ENCODE measurements at places on chromosomes 5 and 9.

GRCh38 chr5:100758306-100758705 is 144.8 kb downstream of the ST8SIA4 start:
- DNase-seq = no peak

GRCh38 chr5:113147101-113147508 is 170.5 kb downstream of the DCP2 start:
- DNase-seq = no peak

GRCh38 chr9:92165484-92165883 is 50.3 kb upstream of the SPTLC1 start:
- no peak for DNase-seq

DNA sequence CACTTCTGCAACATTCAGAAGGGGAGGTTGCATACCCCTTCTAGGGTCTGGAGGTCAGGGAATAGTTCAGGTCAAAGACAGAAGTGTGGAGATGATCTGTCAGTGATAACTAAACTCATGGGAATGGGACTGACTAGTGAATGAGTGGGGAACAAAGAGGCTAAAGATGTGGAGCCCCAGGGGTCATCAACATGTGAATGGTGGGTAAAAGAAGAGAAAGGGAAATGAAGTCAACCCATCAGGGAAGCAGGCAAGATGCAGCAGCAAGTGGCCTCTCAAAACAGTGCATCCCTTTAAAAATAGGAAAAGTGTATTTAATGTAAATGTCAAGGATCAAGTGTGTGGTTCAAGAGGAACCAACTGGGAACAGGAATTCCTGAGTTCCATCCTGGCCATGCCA is 69.9 kb downstream of the PLPPR1 start:
- DNase-seq = no peak

GRCh38 chr9:127686461-127687393 is 20.1 kb upstream of the CFAP157 start:
- no peak for DNase-seq

DNA sequence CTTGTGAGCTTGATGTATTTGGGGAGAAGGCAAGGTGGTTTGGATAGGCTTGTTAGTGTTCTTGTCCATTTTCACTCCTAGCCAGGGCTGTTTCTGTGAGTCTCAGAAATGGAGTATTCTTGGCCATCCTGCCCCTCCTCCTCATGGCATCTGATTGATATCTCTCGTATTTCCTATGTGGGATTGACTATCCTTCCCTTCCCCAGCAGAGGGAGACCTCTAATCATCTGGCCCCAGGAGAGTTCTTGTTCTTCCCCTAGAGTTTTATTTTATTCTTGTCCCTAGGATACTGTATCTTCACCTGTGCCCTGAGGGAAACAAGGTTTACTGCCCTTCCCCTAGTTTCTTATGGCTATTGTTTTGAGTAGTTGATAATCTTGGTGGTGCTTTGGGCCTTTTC is 114.4 kb downstream of the VPS13A start:
- DNase-seq = no peak

DNA sequence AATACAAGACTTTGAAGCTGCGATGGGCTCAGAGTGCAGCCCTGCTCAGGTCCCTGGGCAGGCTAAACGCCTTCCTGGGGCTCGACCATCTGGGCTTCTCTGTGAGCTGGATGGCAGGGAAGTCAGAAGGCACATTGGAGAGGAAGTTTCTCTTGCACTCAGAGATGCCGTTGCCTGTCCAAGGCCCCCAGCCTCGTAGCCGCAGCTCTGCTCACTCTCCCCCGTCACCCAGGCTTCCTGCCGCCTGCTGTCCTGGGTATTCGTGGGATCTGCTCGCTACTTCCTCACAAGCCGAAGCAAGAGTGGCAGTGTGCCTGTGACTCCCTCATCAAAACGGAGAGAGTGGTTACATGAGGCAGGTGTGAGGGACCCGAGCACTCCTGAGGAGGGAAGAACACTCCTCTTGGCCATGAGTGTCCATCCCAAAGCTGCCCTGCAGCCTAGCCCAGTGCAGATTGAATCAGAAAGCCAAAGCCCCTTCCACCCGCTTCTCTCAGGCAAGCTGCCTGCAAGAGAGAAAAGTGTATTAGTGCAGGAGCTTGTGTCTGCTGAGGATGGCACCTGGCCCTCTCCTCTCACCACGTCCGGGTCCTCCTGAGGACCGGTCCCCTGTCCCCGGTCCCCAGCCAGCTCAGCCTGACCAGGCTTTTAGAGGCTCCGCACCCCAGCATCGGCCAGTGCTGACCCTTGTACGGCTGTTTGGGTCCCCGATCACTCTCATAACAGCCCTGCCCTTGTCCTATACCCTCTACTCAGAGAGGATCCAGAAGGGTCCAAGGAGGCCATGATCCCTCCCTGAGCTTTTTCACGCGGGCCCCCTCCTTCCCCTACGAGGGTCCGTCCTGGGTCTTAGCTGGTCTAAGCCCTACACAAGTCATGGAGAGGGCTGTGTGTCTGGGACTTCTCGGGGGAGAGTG is 7.3 kb downstream of the FCN2 start:
- no peak for DNase-seq

DNA sequence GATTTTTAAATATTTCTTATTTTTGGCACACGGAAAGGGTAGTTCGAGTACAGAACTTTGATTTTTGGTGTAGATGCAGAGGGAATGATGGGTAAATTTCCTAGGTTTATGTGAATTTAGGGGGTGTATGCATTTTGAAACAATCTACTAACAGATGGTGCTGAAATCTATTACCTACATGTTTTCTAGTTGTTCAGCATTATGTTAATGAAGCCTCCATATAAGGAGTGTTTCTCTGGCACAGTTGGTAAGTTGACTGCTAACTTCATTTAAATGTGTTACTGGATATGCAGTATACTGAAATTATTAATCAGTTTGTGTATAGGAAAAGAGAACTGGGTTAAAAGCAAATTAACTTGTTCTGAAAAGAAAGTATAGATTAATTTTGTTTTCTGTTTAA is 17.5 kb downstream of the SUB1 start:
- DNase-seq = no peak

GRCh38 chr9:137255448-137256114 is 454 bp downstream of the NELFB start:
- DNase-seq = no peak

GRCh38 chr9:97752274-97752673 is 55.1 kb upstream of the XPA start:
- DNase-seq = no peak

DNA sequence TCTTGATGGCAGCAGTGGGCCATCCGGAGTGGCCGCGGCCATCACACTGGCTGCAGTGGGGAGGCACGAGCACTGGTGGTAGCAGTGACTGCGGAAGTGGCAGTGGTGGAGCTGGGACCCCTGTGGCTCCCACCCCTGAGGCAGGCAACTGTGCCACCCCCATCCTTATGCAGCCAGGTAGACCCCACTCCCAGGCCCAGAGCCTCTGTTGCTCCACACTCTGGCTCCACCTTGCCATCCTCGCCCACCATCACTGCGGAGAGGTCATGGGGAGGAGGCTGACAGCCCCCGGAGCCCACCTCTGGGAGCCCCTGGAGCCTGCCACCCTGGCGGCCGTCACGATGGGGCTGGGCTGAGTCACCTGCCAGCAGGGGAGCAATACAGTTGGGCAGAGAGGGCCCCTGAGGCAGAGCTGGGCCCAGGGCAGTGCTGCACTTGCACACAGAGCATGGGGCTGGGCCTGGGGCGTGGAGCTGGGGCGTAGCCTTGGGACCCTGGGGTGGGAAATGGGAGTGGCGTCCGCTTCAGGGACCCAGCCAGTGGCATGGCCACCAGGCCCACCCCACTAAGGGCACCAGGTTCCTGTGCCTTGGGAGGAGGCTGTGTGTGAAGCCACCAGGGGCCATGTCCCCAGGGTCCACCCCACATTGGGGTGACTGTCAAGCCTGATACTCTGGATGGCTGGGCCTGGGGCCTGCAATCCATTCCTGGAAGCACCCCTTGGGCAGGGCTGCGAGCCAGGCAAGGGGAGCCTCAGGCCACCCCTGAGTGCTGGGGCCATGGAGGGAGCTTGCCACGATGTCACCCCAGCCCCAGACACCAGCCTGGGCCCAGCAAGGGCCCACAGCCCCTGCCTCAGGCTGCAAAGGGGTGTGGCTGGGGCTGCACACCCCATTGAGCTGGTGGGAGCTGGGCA is 7.7 kb downstream of the AMBP start:
- DNase-seq = no peak

- no peak for DNase-seq
Measured at GRCh38 chr9:130929571-130930038, 9.4 kb downstream of the FIBCD1 start.

- no peak for DNase-seq
Measured at GRCh38 chr5:146213210-146213826, 9.9 kb downstream of the RBM27 start.

DNA sequence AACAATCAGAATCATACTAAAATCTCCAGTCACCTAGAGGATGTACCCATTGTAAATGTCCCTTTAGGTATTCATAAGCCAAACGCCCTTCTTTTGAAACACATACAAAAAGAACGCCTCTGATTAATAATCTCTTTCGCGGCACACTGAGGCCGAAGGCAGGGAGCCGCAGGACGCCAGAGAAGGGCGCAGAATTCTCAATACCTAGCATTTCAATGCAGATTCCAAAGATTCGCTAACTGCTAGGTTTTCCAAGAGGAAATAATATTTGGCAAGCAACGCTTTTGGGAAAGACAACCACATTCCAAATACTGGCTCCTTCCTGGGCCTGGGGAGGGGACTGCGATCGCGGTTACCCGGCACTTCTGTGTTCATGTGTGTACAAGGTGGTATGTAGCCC is 203.3 kb downstream of the MEF2C start:
- no peak for DNase-seq

DNA sequence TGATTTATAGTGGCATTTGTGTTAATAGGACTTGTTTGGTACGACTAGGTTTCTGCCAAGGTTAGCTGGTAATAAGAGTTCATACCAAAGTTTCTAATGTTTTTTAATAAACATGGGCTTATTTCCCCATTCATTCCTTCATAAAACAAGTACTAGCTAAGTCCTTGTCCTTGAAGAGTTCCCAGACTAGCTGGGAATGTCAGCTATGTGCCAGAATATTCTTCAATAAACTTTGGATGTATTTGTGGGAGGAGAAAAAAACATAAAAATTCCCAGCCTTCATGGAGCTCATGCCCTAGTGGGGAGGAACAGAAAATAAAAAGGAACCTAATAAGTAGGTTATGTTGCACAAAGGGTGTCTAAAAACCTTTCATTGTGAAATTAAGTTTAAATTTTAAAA is 176.9 kb downstream of the DENND1A start:
- DNase-seq = no peak

DNA sequence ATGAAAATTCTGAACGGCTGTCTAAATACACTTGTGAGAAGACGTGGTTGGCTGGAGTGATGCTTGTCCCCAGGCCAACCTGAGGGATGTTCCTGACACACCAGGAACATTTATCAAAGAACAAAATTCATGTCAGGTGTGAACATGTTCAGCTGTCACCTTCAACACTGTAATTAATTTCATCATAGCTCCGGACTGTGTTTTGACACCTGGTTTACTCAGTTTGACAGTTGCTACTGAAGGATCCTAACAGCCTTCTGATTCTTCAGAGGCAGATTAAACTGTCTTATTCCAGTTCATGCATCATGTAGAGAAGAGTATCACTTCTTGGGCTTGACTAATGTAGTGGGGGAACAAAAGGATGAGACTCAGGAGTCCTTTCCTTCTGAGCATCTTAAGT is 134.1 kb downstream of the NPR3 start:
- no peak for DNase-seq

- no peak for DNase-seq
Measured at GRCh38 chr5:138439477-138440158, 761 bp downstream of the REEP2 start.

GRCh38 chr5:107247427-107247826 is 423.3 kb downstream of the EFNA5 start:
- DNase-seq = no peak

- no peak for DNase-seq
Measured at GRCh38 chr5:90987726-90988125, 395.4 kb downstream of the ARRDC3 start.

DNA sequence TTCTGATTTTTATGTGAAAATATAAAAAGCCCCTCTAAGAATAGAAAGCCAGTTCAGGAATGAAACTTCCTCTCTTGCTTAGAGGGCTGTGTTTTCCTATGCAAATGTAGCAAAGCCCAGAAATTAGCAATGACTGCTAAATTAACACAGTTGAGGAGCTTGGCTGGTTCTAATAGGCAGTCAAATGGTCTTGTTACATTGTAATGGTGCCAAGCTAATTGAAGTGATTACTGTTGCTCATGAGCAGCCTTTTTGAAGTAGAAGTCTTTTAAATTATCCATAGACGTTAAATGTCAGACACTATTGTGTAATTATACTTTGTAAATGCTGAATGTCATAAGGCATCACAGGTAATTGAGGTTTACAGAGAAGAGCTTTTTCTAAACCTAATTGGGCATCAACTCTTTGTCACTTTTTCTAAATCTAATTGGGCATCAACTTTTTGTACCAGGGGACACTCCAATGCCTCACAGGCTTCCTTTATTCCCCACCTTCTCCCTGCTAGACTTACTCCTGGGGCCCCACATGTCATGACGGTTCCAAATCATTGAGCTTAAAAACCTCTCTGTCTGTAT is 229.1 kb downstream of the PSAT1 start:
- DNase-seq = no peak

- DNase-seq = no peak
Measured at GRCh38 chr5:179886190-179886911, 21.3 kb downstream of the TBC1D9B start.

DNA sequence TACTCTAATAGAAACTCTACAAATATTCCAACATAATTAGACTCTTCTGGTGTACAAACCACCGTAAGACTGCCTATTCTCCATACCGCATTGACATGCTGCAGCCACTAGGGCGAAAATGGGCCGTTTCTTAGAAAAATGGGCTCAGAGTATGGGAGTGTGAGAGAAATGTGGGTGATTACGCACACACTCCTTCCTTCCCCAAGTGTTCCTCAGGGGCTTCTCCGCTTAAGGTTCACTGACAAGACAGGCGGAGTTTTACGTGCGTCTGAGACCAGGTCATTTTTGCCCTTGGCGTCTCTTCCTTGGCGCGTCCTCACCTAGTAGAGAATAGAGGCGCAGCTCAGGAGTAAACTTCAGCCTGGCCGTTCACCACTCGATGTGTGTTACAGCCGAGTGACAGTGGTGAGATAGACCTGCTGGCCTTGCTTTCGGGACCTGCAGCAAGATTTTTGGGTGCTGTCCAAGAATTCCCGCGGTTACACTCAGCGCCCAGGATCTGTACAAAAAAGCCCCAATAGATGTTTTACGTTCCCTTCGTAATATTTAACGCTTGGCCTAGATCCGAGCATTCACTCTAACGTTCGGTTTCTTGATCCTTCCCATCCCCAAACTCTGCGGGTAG is 1.8 kb upstream of the NTRK2 start:
- no peak for DNase-seq

GRCh38 chr9:123556464-123557435 is 200.8 kb downstream of the CRB2 start:
- no peak for DNase-seq

GRCh38 chr5:66674802-66675201 is 78.6 kb downstream of the MAST4 start:
- no peak for DNase-seq

DNA sequence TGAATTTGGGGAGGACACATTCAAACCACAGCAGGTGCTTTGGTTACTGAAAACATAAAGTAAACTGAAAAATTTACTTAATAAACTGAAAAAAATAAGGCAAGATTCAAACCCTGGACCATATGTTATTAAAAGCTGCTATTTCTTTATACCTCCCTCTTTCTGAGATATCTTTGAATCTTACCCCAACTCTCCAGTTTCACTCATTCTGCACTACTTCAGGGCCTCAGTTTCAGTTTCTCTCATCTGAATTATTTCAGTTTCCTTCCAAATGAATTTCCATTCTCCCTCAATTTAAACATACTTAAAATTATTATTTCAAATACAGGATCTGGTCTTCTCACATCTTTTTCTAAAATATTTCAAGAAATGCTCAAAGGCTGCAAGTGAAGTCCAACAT is 4.9 kb upstream of the OXCT1 start:
- no peak for DNase-seq

- DNase-seq = no peak
Measured at GRCh38 chr9:107733523-107733894, 243.9 kb upstream of the KLF4 start.
